ENCODE measurements at places on chromosomes 7 and 10. TPM values are rescaled to one million over a fixed set of nuclear protein-coding genes. Genes with fewer than 3 reads are reported as not detected.

The CACNA2D1 gene
- total RNA-seq: 258 TPM

The POLR2J2 gene
- total RNA-seq: 13.4 TPM

The MRLN gene
- total RNA-seq: not detected

The HUS1 gene
- 40.6 TPM for total RNA-seq

The GRM3 gene
- not detected for total RNA-seq

The SPDYE2 gene
- not detected for total RNA-seq

The SKIDA1 gene
- 1.3 TPM for total RNA-seq

The PRPS1L1 gene
- not detected for total RNA-seq

The BLNK gene
- total RNA-seq: not detected

The ATOH7 gene
- total RNA-seq: 0.86 TPM

The HACD1 gene
- total RNA-seq: 5.4 TPM

The ENTPD1 gene
- not detected for total RNA-seq

The KIAA1217 gene
- 4.4 TPM for total RNA-seq

The RBP3 gene
- total RNA-seq: not detected

The HYAL4 gene
- not detected for total RNA-seq

The LBX1 gene
- not detected for total RNA-seq

The HMX2 gene
- not detected for total RNA-seq

The PDK4 gene
- total RNA-seq: not detected

The CC2D2B gene
- total RNA-seq: not detected

The PLXNA4 gene
- 16.2 TPM for total RNA-seq

The GJD4 gene
- total RNA-seq: not detected

The ABCC2 gene
- 0.39 TPM for total RNA-seq

The CAMK2B gene
- total RNA-seq: 55.1 TPM

The DDIT4 gene
- 153 TPM for total RNA-seq

The FKBP6 gene
- total RNA-seq: not detected

The HERPUD2 gene
- total RNA-seq: 28.2 TPM

The LSM5 gene
- 46.6 TPM for total RNA-seq

The OR6B1 gene
- not detected for total RNA-seq

The UNCX gene
- 106 TPM for total RNA-seq

The EPDR1 gene
- total RNA-seq: 10.3 TPM

The GPR26 gene
- 0.10 TPM for total RNA-seq

The PTPRZ1 gene
- total RNA-seq: 11.4 TPM

The PDE1C gene
- 3.3 TPM for total RNA-seq

The NACAD gene
- total RNA-seq: 125 TPM

The RAB19 gene
- total RNA-seq: not detected

The AMZ1 gene
- 0.15 TPM for total RNA-seq

The ANKRD30A gene
- not detected for total RNA-seq

The FAM131B gene
- total RNA-seq: 111 TPM

The MBL2 gene
- not detected for total RNA-seq

The MACC1 gene
- total RNA-seq: 0.29 TPM

The CTAGE8 gene
- total RNA-seq: 0.54 TPM

The IFIT1B gene
- total RNA-seq: not detected

The IFIT3 gene
- not detected for total RNA-seq
